ENCODE measurements at places on chromosomes 16 and 17.

DNA sequence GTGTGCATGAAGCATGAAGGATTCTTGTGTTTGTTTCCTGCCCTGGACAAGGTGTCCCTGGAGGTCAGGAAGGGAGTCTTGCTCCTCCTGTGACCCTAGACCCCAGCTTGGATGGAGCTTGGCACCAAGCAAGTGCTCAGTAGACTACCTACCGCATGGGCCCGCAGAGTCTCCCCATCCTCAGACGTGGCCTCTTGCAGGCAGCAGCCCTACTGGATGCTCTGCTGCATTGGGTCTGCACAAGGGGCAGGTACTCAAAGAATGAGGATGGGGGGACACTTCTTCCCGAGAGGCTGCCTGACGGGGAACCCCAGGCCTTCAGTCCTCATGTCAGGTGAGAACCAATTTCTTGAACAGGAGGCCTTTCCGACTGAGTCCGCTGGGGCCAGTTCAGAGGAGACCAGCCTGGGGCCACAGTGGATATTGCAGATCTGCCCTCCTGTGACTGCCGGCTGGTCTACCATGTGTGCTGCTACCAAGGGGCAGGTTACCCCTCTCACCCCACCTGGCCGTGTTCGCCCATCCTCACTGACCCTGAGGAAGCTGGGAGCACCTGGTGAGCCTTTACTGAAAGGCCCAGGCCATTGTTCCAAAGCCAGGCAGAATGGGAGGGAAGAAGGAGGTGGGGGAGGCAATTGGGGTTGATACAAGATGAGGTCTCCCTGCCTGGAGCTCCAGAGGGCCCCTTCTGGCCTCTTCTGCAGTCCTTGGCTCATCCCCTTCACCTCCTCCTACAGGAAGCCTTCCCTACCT lies 206.3 kb downstream of the RAB11FIP4 start:
- no peak for DNase-seq

- no peak for DNase-seq
Observed at GRCh38 chr17:45739786-45740185, 44.3 kb upstream of the CRHR1 start.

DNA sequence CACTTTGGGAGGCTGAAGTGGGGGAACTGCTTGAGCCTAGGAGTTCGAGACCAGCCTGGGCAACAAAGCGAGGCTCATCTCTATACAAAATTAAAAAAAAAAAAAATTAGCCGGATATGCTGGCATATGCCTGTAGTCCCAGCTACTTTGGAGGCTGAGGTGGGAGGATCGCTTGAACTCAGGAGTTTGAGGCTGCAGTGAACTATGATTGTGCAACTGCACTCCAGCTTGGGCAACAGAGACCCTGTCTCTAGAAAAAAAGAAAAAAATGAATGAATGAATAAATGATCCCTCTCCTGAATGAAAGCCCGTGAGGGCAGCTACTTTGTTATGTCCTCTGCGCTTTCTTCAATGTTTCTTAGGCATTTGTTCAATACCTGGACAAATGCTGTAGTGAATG lies 27.7 kb upstream of the DHX8 start:
- no peak for DNase-seq

DNA sequence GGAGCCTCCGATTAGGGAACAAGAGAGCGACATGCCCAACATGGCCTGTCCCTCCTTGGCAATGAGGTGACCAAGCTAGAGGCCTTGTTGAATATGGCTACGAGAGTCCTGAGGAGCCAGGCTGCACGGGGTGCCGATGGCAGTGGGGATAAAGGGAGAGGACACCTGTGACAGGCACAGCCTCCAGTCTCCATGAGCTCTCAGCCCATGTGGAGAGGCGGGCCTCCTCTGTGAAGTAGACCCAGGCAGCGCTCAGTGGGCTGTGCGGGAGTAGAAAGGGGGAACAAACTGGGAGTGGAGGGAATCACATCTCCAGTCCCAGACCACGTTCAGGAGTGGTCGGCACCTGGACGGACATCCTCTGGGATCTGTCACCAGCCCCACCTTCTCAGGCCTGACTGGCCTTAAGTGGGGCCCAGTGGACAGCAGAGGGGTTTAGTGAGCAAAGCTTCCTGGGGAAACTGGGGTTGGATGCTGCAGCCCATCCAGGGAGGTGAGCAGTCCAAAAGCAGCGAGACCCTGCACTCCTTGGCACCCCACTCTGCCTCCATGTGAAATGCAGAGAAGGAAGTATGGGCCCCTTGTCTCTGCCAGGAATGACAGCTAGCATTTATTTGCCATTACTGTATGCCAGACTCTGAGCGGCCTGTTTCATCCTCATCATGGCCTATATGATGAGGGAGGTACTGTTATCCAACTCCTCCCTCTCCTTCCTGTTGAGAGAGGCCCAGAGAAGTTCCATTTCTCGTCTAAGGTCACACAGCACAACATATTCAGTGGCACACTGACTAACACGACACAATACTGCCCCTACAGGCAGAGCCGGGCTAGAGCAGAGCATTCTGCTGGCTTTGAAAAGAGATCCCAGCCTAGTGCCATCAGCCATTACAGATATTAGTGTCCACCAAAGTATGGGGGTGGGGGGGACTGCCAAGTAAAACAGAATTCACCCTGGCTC lies 4.5 kb upstream of the TMEM92 start:
- DNase-seq = peak; percentile 30

- DNase-seq = no peak
Observed at GRCh38 chr17:48723423-48724250, 652 bp downstream of the PRAC2 start.

GRCh38 chr16:29820730-29821642 lies 724 bp downstream of the MVP start:
- DNase-seq = no peak

DNA sequence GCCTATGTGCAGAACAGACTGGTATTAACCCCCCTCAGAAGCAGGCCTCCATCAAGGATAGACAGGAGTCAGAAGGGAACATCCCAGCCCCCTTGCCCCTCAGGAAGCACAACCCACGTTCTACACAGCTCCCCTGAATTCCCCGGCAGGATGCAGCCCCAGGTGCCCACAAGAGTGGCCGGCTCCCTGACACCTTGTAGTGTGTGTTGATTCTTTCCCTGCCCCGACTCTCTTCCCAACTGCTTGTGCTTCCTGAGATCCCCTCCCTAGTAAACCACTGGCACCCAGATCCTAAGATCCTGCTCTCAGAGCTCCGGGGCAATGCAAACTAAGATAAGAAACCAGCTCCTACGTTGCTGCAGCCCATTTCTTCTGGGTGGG lies 34.8 kb upstream of the LITAF start:
- DNase-seq = no peak

DNA sequence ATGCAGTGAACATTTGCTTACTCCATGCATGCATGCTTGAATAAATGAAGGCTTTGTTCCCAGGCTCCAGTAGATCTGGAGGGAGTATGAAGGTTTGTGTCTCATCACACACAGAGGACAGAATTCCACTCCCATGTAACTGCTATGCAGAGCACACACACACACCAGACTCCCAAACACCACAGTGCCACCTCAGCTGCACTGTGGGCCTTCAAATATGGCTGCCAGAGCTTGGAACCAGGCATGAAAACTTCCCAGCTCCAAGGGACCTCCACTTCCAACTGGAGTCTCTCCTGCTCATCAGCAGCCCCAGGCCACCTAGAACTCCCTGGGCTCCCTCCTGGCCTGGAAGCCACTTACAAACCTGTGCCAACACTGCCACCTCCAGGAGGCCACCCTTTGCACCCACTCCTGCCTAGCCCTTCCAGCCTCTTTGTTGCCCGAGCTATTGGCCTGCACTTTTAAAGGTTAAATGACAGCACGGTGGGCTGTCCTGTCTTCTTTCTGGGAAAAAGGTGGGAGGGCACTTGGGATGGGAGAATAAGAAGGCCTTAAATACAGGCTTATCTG lies 151.2 kb downstream of the ZNF423 start:
- no peak for DNase-seq

- DNase-seq = no peak
Observed at GRCh38 chr17:40551091-40551878, 14.0 kb downstream of the CCR7 start.

GRCh38 chr17:66317629-66318028 lies 15.2 kb downstream of the PRKCA start:
- DNase-seq = no peak

GRCh38 chr17:56367366-56367765 lies 214.1 kb downstream of the ANKFN1 start:
- DNase-seq = no peak

DNA sequence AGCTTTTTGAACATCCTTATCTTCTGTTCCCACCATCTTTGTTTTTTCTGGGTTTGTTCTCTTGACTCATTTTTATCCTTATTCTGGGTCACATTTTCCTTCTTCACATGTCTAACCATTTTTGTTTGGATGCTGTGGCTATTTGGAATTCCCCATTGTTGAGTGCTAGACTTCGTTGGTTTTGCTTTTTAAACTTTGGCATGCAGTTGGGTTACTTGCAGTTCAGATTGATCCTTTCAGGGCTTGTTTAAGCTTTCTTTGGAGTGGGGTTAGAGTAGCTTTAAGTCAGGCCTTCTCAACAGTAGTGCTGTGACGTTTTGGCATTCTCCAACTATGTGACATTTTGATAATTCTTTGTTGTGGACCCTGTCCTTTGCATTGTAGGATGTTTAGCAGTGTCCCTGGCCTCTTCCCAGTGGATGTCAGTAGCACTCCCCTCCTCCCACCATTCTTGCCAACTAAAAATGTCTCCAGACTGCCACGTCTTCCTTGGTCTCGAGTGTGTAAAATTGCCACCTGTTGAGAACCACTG lies 21.1 kb downstream of the PRMT7 start:
- no peak for DNase-seq

DNA sequence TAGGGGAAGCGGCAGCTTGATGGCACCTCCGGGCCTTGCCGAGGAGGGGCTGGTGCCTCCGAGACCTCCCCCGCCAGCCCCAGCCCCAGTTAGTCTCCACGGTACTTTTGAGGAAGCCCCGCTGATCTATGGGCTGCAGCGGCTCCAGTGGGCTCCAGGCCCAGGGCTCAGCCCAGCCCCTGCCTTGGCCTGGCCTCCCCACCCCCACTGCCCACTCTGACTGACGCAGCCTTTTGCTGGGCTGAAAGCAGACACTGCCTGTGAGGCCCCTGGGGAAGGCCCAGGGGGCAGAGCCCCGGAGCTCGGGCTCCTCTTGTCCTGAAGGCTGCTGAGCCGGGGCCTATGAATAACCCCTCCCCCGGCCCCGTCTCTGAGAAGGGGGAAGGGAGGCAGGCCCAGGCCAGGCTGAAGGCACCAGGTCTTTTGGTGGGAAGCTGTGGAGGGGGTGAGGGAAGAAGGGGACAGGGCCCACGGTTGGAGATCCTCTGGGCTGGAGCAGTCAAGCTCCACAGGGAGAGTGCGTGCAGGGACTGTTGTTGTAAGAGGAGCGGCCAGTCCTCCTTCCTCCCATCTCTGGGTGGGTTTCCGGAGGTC lies 7.5 kb upstream of the SMTNL2 start:
- no peak for DNase-seq

DNA sequence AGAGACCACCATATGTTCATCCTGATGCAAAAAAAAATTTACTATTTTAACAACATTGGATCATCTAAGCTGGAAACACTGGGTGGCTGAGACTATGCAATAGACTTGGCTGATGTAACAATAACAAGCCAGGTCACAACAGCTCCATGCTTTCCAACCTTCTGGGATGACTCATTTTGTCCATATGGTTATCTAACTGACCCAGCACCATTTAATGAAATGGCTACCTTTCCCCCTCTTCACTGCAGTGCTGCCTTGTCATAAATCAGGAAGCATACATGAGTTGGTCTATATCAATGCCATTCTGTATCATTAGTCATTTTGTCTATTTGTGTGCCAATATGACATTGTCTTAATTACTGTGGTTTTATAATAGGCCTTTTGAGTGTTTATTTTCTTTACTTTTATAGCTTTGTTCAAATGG lies 217.6 kb upstream of the KCNJ16 start:
- no peak for DNase-seq

- DNase-seq = no peak
Observed at GRCh38 chr16:57826706-57827625, 24.7 kb upstream of the KIFC3 start.

DNA sequence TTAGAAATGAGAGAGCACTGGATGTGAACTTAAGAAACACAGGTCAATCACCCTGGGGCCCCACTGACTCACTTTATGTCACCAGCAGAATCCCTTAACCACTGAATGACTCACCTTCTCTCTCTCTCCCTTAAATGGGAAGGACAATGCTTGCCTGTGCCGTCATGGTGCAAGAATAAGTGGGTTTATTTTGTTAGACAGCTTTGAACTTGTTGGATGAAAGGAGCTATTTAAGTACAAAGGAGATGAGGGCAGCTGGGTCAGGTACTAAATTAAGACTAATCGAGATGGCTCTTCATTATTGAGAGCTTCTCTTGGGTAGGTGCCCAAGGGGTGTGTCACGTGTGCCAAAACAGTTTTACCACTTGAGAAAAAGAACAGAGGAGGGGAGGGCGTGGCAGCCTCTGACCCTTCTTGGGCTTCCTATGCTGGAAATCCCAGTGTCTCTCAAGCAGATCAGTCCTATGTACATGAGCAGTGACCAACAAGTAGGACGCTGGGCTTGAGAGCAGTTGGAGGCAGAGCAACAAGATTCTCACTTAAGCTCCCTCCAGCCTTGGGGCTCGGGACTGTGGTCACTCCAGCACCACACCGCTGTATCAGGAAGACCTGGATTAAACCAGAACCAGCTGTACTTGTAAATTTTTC lies 6.7 kb upstream of the KRT31 start:
- DNase-seq = no peak

DNA sequence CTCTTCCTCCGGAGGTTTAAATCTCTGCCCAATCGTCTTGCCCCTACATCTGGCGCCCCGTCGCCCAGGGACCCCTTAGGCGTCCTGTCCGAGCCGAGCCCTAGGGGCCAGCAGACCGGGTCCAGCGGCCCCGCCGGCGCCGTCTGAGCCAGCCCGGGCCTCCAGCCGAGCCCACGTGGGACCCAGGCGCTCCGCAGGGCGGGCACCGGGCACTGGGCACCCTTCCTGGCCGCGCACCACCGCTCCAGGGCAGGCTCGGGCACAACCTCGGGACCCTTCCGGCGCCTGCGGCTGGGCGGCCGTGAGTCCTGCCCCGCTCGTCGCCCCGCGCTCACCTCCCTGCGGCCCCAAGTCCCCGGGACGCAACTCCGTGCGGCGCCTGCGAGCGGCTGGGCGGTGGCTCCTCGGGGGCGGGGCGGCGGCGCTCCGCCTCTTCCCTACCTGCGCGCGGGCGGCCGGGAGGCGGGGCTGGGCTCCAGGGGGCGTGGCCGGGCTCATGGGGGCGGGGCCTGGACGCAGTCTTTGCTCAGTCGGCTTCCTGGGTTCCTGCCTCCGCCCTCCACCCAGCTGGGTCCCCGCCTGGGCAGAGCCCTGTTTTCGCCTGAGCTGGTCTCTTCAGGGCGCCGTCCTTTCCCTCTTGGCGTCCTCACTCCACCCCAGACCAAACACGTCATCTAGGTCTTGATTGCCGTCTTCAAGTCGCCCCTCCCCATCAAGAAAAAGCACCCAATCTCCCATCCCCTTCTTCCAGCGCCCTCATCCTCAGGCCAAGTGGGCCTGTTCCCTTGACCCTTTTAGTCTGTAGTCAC lies at the start of gene RHBDF2:
TSS of gene RHBDF2 (minus strand) at position 406 of the 809 bp plus-strand sequence. CDS start 19,899 bp downstream, outside the sequence.
- peak; percentile 97 for DNase-seq
